ENCODE measurements at places on chromosomes 1 and 21.

DNA sequence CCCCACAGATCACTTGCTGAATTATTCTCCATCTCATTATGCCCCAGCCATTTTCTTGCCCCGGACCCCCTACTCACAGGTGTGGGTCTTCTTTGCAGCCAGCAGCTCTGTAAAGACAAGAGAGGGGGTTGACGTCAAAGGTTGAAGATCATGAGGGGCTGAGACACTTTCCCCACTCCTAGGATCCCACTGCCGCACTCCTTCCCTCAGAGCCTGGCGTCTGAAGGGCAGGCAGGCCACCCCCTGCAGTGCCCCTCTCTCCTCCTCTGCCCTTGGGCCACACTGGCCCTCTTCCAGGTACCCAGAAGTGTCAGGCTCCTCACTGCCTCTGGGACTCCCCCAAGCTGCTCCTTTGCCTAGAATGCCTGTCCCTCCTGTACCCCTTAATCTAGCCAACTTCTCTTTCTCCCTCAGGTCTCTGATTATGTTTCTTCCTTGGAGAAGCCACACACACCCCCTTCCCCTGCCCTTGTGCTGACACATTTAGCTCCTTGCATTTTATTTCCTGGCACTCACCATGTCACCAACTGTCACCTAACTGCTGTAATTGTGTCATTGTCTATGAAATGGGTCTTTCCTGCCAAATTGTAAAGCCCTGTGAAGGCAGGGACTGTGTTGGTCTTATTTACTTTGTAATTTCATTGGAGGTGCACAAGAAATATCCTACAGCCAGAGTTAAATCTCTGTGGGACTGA is 2.1 kb downstream of the RORC start:
- peak overlapping the region; percentile 93 for H3K27ac ChIP-seq
- H3K27me3 ChIP-seq, result no peaks in the 10 kb centered on the region
- H3K36me3 ChIP-seq, result peaks cover 26% of the 10 kb centered on the region
- ATAC-seq, result peak; percentile 5

DNA sequence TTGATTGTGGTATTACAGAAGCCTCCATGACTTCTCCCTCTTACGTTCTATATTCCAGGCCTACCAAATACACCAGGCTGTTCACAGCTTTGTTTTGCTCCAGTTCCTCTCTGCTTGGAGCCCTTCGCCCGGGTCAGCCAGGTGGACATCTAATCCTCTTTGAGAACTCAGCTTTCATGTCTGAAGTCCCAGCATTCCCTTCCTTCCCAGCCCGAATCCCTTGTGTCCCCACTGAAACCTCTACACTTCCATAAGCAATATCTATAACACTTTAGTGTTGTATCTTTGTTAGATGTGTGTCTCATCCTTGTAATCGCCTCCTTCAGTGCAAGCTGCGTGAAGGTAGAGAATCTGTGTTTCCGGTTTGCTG is 1.9 kb downstream of the RNF11 start:
- no peak overlapping the region for H3K27ac ChIP-seq
- peaks cover 28% of the 10 kb centered on the region for H3K4me1 ChIP-seq
- no peak for ATAC-seq
- no peak overlapping the region for H3K4me3 ChIP-seq
- no peaks in the 10 kb centered on the region for H3K27me3 ChIP-seq

GRCh38 chr1:115118611-115119010 is 29.3 kb upstream of the TSPAN2 start:
- H3K27ac ChIP-seq, result no peak overlapping the region
- H3K4me1 ChIP-seq, result no peaks in the 10 kb centered on the region
- no peak for ATAC-seq
- no peaks in the 10 kb centered on the region for H3K36me3 ChIP-seq

GRCh38 chr1:153355445-153356071 is 2.1 kb upstream of the S100A9 start:
- H3K27ac ChIP-seq, result no peak overlapping the region
- peak; percentile 79 for ATAC-seq
- H3K36me3 ChIP-seq, result no peaks in the 10 kb centered on the region
- H3K4me1 ChIP-seq, result peaks cover 4% of the 10 kb centered on the region

DNA sequence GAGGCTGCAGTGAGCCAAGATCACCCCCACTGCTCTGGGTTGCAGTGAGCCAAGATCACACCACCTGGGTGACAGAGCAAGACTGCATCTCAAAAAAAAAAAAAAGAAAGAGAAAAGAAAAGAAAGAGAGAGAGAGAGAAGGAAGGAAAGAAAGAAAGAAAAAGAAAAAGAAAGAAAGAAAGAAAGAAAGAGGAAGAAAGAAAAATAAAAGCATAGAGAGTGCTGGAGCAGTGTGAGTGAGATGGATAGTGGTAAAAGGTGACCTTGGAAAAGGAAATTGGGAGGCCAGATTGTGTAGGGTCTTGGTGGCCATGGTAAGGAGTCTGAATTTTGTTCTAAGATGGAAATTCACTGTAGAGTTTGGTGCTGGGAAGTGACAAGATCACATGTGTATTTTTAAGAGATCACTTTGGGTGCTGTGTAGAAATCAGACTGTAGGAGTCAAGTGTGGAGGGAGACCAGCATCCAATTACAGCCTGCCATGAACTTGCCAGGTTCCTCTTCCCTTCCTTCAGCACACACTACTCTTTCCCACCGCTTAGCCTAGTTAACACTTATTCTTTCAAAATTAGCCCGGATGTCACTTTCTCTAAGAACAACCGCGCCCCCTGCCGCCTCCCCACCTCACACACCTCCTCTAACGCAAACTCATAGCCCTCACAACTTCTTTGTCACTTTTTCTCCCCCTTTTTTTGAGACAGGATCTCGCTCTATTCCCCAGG is 17.9 kb downstream of the MTX1 start:
- peaks cover 6% of the 10 kb centered on the region for H3K4me1 ChIP-seq
- H3K27me3 ChIP-seq, result no peaks in the 10 kb centered on the region
- H3K27ac ChIP-seq, result peak overlapping the region; percentile 90
- peaks cover 33% of the 10 kb centered on the region for H3K36me3 ChIP-seq

DNA sequence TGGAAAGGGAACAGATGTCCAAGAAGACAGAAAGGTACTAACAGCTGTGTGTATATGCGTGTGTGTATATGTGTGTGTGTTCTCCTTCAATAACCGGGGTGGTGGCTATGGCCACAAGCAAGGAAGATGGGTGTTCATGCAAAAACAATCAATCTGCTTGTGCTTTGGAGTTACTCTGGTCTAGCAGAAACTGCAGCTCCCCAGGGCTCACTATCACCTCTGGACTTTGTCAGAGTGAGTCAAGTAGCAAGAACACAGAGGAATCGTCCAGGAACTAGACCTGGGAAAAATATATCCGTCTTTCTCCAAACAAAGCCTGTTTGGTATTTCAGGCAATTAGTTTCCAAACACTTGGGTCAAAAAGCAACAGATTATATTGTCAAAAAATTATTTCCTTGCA is 68.6 kb downstream of the GNG12 start:
- no peak overlapping the region for H3K4me3 ChIP-seq
- no peak overlapping the region for H3K27ac ChIP-seq
- H3K36me3 ChIP-seq, result no peaks in the 10 kb centered on the region
- H3K4me1 ChIP-seq, result no peaks in the 10 kb centered on the region
- ATAC-seq, result no peak

- H3K27me3 ChIP-seq, result peaks cover 13% of the 10 kb centered on the region
- no peak for ATAC-seq
- no peaks in the 10 kb centered on the region for H3K4me1 ChIP-seq
- no peak overlapping the region for H3K4me3 ChIP-seq
- H3K36me3 ChIP-seq, result no peaks in the 10 kb centered on the region
- no peak overlapping the region for H3K27ac ChIP-seq
These were observed 25.5 kb downstream of the CAPN9 start for GRCh38 chr1:230772457-230773395.

GRCh38 chr1:3093898-3094626 is 25.1 kb downstream of the PRDM16 start:
- no peak for ATAC-seq
- peaks cover 4% of the 10 kb centered on the region for H3K27me3 ChIP-seq
- no peaks in the 10 kb centered on the region for H3K4me1 ChIP-seq

DNA sequence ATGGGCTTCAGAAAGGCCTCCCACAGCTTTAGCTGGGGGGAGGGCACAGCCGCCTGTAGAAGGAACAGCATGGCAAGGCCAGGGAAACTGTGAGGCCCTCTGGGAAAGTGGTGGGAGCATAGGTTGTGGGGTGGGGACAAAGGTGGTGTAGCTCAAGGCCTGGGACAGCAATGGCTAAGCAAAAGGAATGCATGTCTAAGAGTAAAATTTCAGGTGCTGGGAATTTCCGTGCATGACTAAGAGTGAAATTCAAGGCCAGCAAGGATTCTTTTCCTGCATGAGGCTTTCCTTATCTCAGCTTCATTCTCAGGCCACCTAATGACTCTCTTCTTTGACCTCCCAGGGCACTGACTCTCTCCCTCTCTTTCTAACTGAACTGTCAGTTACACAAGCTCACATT is 86.5 kb upstream of the WNT4 start:
- H3K27me3 ChIP-seq, result peaks cover 22% of the 10 kb centered on the region
- no peak for ATAC-seq
- H3K4me3 ChIP-seq, result no peak overlapping the region
- H3K36me3 ChIP-seq, result no peaks in the 10 kb centered on the region

GRCh38 chr1:61101536-61101935 is 19.2 kb downstream of the NFIA start:
- H3K27ac ChIP-seq, result no peak overlapping the region
- ATAC-seq, result no peak
- peaks cover 3% of the 10 kb centered on the region for H3K27me3 ChIP-seq
- H3K4me1 ChIP-seq, result peaks cover 3% of the 10 kb centered on the region
- H3K36me3 ChIP-seq, result no peaks in the 10 kb centered on the region

- no peak overlapping the region for H3K4me3 ChIP-seq
- H3K27me3 ChIP-seq, result no peaks in the 10 kb centered on the region
- no peak overlapping the region for H3K27ac ChIP-seq
- no peaks in the 10 kb centered on the region for H3K36me3 ChIP-seq
These were observed 6.3 kb downstream of the CLDN8 start for GRCh38 chr21:30209601-30210000.

GRCh38 chr1:186760446-186760845 is 68.3 kb upstream of the PLA2G4A start:
- no peak for ATAC-seq
- H3K27ac ChIP-seq, result no peak overlapping the region
- H3K36me3 ChIP-seq, result no peaks in the 10 kb centered on the region
- no peaks in the 10 kb centered on the region for H3K27me3 ChIP-seq

GRCh38 chr1:102191723-102192122 is 195.0 kb upstream of the OLFM3 start:
- H3K36me3 ChIP-seq, result no peaks in the 10 kb centered on the region
- H3K4me1 ChIP-seq, result no peaks in the 10 kb centered on the region
- H3K27ac ChIP-seq, result no peak overlapping the region

- H3K27ac ChIP-seq, result no peak overlapping the region
- H3K4me3 ChIP-seq, result no peak overlapping the region
- H3K4me1 ChIP-seq, result no peaks in the 10 kb centered on the region
- H3K36me3 ChIP-seq, result peaks cover 14% of the 10 kb centered on the region
These were observed 16.5 kb downstream of the CCDC30 start for GRCh38 chr1:42479621-42480020.

DNA sequence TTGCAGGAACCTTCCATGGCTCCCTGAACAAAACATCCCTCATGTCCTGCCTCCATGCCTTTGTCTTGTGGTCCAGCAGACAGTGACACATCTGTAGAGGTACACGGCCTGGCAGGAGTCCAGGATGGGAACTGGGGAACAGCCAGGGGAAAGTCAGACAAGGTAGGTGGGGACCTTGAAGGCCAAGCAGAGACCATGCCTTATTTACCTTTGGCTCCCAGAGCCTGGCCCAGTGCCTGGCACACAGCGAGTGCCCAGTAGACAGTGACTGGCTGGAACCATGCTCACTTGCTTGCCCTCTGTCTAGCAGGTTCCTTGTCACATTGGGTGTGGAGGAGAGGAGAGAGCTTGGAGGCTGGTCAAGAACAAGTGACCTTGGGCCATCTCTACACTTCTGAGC is 81.0 kb downstream of the BCAR3 start:
- no peak for ATAC-seq
- no peak overlapping the region for H3K27ac ChIP-seq
- H3K27me3 ChIP-seq, result peaks cover 12% of the 10 kb centered on the region
- H3K4me1 ChIP-seq, result peaks cover 6% of the 10 kb centered on the region
- H3K36me3 ChIP-seq, result no peaks in the 10 kb centered on the region

- H3K27me3 ChIP-seq, result peaks cover 3% of the 10 kb centered on the region
- no peak overlapping the region for H3K27ac ChIP-seq
- no peaks in the 10 kb centered on the region for H3K4me1 ChIP-seq
- no peak overlapping the region for H3K4me3 ChIP-seq
These were observed 37.2 kb downstream of the PRDM16 start for GRCh38 chr1:3106216-3106615.

DNA sequence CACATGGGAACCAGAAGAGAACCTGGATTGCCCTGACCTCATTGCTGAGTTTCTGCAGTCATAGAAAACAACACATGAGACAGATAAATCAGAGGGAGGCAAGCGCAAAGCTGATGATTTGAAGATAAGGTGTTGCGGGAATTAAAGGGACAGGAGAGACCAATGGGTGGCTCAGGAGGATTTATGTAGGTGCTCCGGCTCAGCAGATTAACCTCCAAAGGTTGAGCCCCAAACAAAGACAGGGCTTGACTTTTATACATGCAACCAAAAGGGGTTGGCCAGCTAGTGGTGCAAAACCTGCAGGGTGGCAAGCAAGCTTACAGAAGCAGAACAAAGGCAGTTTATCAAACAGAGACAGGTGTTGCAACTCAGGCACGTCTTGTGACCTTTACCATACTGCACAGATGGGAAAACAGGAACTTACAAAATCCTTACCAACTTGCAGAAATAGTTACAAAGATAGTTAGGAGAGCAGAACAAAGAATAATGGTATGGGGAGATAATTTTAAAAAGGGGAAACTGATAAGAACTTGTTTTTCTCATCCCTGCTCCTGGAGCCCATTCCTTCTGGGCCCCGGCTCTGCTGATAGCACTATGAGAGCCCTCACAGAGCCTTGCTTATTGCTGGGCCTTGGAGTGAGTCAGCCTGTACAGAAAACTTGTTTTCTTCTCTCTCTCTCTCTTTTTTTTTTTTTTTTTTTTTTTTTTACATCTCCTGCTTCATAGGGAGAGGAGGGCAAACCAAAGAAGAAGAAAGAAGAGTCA is 93.6 kb downstream of the SNRPE start:
- no peak overlapping the region for H3K4me3 ChIP-seq
- no peak for ATAC-seq
- no peaks in the 10 kb centered on the region for H3K4me1 ChIP-seq
- peaks cover 34% of the 10 kb centered on the region for H3K27me3 ChIP-seq
- H3K36me3 ChIP-seq, result no peaks in the 10 kb centered on the region

- H3K4me1 ChIP-seq, result peaks cover 7% of the 10 kb centered on the region
- no peak for ATAC-seq
- H3K36me3 ChIP-seq, result peaks cover 77% of the 10 kb centered on the region
These were observed 63.2 kb upstream of the ADAM30 start for GRCh38 chr1:119959268-119960220.

DNA sequence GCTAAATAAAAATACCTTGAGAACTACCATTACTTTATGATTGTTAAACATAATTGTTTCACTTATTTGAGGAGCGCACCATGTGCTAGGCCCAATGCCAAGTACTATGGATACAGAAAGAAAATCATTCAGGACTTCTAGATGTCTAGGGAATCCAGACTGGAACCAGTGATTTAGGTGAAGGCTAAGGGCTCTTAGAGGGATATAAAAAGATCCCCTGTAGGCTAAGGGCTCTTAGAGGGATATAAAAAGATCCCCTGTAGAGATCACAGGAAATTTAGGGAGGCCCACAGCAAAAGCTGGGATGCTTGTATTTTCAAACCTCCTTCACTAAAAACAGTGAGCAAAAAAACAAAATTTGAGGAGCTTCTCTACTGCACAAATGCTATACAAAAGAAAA is 6.7 kb downstream of the TOR1AIP2 start:
- peaks cover 19% of the 10 kb centered on the region for H3K4me1 ChIP-seq
- ATAC-seq, result no peak
- H3K36me3 ChIP-seq, result peaks cover 89% of the 10 kb centered on the region
- H3K27ac ChIP-seq, result no peak overlapping the region

GRCh38 chr1:180112984-180113647 is 41.6 kb upstream of the QSOX1 start:
- H3K27me3 ChIP-seq, result no peaks in the 10 kb centered on the region
- H3K4me1 ChIP-seq, result no peaks in the 10 kb centered on the region
- no peak overlapping the region for H3K4me3 ChIP-seq
- no peak overlapping the region for H3K27ac ChIP-seq
